Activated naive CD8-positive, alpha-beta T cell treated with anti-CD3 and anti-CD28 coated beads, Interleukin-2, amount 10 ng/mL, durations not matched to agents 7 days and 5 days (primary cell): ENCODE measurements at places on chromosomes 2 and 18.

GRCh38 chr2:235779444-235779896, 285.6 kb downstream of the AGAP1 start:
- no peaks in the 10 kb centered on the region for H3K4me1 ChIP-seq
- H3K4me3 ChIP-seq: no peak overlapping the region
- H3K27me3 ChIP-seq: peaks cover 10% of the 10 kb centered on the region

DNA sequence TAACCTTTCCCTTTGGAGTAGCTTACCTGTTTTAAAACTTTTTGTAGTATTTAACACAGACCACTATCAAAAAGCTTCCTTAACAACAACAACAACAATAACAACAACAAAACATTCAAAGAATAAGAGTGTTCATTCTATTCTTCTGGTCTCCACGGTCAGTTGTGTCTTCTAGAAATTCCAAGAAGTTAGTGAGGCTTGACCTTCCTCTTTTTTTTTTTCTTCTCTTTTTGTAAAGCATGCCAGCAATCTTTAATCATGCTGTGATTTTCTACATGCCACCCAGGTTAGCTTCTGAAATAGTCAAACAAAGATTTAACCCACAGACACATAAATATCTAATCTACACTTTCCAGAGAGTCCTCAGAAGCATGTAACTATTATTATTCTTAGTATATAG, 28.4 kb upstream of the KLHL14 start:
- no peak for DNase-seq
- H3K27me3 ChIP-seq: no peaks in the 10 kb centered on the region
- no peak overlapping the region for H3K27ac ChIP-seq
- no peaks in the 10 kb centered on the region for H3K4me1 ChIP-seq
- H3K4me3 ChIP-seq: no peak overlapping the region
- no peaks in the 10 kb centered on the region for H3K36me3 ChIP-seq

DNA sequence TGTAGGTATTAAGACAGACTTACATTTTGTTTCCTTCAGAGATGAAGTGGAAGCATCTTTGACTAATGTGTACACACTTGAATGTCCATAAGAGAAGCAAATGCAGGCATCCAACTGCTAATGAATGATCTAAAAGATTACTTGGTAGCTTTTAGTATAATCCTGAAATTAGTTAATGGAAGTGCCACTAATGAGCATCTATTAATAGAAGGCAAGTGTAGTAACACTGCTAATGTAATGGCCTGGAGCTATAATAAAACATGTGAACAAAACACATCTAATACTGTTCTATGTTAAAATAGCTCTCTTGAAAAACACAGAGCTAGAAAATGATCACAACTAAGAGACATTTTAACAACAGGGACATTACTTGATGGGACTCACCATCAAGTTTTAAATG, 225.3 kb downstream of the SLC8A1 start:
- H3K4me1 ChIP-seq: no peaks in the 10 kb centered on the region
- no peak overlapping the region for H3K4me3 ChIP-seq
- H3K27me3 ChIP-seq: no peaks in the 10 kb centered on the region
- no peak for DNase-seq

DNA sequence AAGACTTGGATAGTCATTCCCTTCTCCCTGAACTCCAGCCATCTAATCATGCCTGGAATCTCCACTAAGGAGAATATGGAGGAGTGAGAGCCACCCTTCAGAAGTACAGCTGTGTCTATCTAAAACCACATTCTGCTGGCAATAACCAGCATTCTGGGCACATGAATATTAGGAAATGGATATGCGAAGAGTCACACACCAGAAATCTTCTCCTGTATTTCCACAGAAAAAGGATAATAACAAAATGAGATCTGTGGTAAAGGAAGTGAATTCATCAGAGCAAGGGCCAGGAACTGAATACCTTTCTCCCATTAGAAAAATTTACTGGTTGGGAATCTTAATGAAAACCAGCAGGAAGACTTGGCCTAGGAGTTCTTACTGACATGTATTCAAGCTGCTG, 218.8 kb downstream of the SCG2 start:
- H3K4me3 ChIP-seq: no peak overlapping the region
- no peaks in the 10 kb centered on the region for H3K27me3 ChIP-seq
- no peak for DNase-seq
- no peaks in the 10 kb centered on the region for H3K36me3 ChIP-seq
- no peak overlapping the region for H3K27ac ChIP-seq
- no peaks in the 10 kb centered on the region for H3K4me1 ChIP-seq
